Renal cortical epithelial cell (primary cell): ENCODE measurements at places on chromosomes 3 and 15.

- no peak for DNase-seq
These were observed 7.4 kb downstream of the EAF1 start for GRCh38 chr3:15434756-15435155.

- DNase-seq: peak; percentile 59
These were observed 17.3 kb upstream of the BSN start for GRCh38 chr3:49536875-49537533.

DNA sequence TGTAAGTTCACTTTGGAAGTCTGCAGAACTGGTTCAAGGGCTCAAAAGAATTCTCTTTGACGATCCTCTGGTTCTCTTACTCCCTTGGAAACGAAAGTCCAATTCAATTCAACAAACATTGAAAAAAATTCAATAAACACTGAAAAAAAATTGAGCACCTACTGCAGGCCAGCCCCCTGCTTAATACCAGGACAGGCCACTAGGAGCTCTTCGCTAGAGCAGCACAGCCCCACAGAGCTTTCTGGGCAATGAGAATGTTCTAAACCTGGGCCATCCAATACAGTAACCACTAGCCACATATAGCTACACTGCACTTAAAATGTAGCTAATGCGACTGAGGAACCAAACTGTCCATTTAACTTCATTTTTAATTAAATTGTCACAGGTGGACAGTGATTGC is 50.4 kb upstream of the DCLK3 start:
- no peak for DNase-seq

DNA sequence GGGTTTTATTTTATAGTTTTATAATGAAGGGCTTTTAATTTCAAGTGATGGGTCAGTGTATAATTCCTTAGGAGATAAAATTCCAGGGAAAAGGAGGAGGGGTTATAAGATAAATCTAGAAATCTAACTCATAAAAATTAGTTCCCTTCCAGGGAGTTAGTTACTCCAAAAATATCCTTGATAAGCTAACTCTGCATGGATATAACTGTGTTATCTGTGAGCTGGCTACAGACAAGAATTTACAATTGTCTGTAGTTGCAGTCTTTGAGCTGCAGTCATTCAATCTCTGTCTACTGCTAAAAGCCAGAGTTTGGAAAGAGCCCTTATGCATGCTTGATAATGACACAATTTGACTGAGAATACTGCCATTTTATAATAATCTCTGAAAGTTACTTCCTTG is 432.3 kb upstream of the TPRG1 start:
- no peak for DNase-seq

- no peak for DNase-seq
These were observed 68.0 kb downstream of the FNDC3B start for GRCh38 chr3:172107403-172107802.

- no peak for DNase-seq
These were observed 113.8 kb upstream of the MEF2A start for GRCh38 chr15:99452010-99452409.

DNA sequence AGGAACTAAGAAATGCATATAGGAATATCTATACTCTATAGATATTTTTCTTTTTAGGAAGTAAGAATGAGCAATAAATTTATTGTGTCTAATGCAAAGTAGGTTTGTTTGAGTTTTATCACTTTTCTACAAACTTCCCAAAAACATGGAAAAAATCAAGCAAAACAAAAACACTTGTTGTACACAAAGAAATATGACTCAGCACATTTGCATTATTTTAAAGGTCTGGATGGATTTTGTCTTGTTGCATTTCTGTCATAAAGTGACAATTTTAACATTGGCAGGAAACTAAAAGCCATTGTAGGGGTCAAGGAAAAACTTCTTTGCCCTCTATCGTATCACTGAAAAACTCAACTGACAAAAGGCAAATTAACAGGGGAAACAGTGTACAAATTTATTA is 267.2 kb downstream of the PYDC2 start:
- no peak for DNase-seq

GRCh38 chr15:55791551-55792400 is 48.8 kb upstream of the PRTG start:
- peak; percentile 96 for DNase-seq

DNA sequence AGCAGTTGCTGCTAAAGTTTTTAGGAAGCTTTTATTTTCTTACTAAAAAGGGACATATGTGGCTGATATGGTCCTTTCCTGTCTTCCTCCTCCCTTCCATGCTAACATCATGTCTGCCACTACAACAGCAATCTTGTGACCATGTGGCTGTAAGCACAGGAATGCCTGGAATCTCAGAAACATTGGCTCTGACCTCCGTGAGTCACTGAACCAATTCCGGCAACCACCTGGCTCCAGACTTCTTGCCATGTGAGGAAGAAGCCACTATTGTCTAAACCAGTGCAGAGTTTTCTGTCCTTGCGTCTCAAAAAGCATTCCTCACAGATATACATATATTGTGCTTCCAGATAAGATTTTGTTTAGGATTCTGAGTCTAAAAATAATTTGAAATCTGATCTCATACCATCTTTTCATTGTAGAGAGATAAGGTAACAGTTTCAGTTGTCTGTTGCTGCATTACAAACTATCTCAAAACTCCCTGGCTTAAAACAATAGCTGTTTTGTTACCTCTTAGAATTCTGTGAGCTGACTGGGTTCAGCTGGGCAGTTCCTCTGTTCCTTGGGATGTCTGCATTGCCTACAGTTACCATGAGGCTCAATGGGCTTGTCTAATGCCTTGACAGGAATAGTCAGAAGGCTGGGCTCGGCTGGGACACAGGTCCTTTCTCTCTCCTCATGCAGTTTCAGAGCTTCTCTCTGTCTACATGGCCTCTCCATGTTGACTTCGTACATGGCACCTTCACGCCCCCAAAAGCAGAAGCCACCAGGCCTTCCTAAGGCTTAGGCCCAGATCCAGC is 77.3 kb upstream of the MAGI1 start:
- DNase-seq: peak; percentile 98

GRCh38 chr3:8645712-8646111 is 1.1 kb upstream of the SSUH2 start:
- DNase-seq: no peak

DNA sequence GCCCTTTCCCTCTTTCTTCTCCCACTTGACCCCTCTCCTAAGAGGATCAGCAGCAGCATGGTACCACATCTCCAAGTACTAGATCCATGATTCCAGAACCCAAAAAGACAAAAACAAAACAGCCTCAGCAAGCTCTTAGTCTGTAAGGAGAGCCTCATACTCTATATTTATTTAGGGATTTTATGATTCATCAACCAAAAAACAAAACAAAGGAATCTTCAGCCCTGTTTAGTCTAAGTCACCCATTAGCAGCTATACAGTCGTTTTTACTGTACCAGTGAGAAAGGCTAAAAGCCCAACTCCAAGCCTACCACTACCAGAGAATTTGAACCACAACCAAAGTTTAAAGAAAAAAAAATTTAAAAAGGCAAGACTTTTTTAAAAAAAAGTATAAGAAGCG is 1020.3 kb upstream of the CADM2 start:
- DNase-seq: no peak

- DNase-seq: peak; percentile 48
These were observed 106.5 kb downstream of the ZNF609 start for GRCh38 chr15:64566629-64567427.

GRCh38 chr3:77267589-77267988 is 227.7 kb downstream of the ROBO2 start:
- DNase-seq: no peak

GRCh38 chr3:23760871-23761373 is 44.8 kb upstream of the UBE2E1 start:
- DNase-seq: no peak

GRCh38 chr3:27728195-27729087 is 6.3 kb upstream of the EOMES start:
- no peak for DNase-seq

GRCh38 chr3:157442729-157443128 is 6.1 kb downstream of the PTX3 start:
- no peak for DNase-seq

DNA sequence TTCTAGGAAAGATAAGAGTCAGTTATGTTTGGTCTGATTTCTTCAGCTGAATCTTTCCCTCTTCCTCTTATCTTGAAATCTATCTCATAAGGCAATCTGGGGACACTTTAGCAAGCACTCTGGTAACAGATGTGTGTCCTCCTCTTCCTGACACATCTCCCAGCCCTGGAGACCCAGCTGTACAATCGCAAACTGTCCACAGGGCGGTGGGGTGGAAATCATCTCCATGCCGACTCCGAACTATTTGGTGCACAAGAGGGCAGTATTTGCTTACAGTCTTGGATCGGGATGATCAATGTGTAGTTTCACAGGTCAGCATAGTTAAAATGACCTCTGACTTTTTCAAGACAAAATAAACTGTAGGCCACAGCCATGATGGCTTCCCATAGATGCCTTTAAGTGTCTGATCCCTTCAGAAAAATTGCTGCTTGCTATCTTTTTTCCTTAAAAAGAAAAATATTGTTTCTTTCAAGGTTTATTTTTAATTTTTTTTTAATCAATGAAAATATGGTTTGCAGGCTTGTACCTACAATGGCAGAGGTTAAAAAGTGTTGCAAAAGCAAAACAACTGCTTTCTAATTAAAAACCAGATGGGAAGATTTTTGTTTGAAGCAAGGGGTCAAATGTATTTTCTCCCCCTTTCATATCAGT is 17.7 kb downstream of the EEFSEC start:
- DNase-seq: peak; percentile 66

DNA sequence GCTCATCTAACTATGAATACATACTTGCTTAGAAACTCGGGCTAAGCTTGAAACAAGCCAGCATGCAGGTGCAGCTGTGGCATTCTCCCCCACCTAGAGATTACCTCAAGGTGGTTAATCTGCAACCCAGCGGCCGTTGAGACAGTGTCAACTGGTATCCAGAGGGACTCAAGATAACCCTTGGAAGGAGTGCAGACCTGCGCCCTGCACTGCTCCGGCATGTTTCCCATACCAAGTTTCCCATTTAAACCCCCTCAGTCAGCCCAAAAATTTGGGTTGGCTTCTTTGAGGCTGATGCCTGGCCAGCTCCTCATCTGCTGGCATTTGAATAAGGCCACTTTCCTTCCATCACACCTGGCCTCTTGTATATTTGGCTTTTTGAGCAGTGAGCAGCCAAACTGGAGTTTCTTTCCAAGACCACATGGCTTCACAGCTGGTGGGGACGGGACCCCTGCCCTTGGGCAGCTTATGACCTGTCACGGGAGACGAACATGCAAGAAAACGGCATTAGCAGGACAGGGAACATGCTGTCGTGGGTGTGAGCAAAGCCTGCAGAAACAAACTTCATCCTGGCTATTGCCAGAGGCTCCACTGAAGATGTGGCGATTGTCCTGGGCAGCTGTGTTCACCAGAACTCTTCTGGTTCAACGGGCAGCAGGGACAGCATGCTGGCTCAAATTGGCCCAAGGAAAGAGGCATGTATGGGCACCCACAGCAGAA is 98.2 kb downstream of the PLXNA1 start:
- DNase-seq: no peak

DNA sequence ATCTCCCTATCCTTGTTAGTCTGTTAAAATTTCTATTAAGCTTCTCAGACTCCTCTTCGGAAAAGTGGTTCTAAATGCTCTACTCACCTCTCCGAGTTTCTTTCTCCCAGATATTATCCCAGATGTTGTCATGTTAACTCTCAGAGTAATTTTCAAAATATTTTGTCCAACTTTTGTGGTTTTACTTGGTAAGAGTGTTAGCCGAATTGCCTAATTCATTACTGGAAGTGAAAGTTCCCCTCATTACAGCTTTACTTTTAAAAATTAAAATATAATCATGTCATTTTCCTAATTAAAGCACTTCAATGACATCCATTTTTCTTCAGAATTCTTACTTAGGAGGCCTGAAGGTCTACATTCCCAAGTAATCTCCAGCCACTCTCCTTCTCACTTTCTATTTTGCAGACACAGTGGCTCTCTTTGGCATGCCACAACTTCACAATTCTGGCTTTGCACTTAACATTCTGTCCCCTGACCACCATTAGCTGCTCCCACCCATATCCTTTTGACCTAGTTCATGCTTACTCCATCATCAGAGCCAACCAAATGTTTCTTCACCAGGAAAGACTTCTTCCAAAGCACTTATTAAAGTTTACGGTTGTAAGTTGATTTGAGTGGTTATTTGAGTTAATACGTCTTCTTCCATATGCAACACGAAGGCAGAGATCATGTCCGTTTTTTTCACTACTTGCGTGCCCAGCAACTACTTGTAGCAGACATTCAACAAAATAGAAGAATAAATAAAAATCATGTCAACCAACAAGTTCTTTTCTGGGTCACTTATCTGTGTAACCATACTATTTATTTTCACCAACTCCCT is 10.2 kb upstream of the TIPARP start:
- no peak for DNase-seq

DNA sequence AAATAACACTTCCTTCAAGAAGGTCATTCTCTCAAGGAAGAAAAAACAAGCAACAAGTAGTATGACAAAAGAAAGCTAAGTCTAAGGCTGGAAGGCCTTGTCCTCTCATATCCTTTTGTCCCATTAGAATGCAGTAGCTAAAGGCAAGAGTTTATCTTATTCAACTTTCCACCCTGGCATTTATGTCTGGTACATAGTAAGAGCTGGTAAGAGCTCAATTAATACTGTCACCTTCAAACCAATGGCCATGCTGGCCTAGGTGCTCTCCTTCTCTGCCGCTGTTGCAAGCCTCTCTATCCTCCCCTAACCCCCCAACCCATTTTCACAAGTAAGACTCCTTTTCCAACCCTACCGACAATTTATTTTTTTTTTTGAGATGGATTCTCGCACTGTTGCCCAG is 81.9 kb downstream of the LRRFIP2 start:
- no peak for DNase-seq

GRCh38 chr3:145383416-145383815 is 777.6 kb downstream of the PLOD2 start:
- DNase-seq: no peak

DNA sequence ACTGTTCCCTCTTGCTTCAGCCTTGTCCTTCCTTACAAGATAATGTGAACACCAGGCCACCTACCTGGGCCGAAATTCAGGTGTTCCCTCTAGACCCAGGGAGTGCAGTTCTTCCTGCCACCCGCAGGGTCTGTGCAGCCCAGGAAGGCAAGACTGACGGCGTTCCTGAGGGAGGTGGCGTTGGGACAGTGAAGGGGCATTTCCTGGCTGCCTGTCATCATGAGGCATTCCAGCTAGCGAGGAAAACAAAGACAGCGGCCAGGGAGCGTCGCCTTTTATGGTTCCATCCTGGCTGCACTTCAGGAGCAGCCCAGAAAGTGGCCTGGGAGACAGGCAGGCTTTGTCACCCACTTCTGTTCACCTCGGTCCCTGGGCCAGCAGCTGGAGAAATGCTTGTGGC is 84.8 kb upstream of the WNT5A start:
- no peak for DNase-seq

GRCh38 chr15:81184188-81184587 is 12.5 kb upstream of the IL16 start:
- no peak for DNase-seq

- DNase-seq: no peak
These were observed 337.2 kb downstream of the SATB1 start for GRCh38 chr3:18087988-18088387.

GRCh38 chr3:169394316-169394715 is 269.2 kb downstream of the MECOM start:
- no peak for DNase-seq

DNA sequence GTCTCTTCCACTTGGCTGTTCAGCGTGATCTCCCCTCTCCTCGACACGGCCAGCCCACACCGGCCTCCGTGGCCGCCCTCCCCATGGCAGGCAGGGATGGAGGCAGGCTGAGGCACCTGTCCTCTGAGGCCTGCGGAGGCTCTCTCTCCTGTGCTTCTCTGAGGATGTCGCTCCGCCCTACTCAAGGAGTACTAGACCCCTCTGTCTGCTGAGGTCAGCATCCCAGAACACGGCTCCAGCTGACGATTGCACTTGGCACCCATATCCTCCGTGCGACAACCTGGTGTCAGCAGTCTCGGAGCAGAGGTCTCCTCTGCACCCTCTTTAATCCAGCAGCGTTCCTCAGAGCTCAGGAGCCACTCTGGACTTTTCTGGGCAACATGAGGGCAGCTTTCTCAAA is 322.6 kb downstream of the OCA2 start:
- no peak for DNase-seq
